Activated T-helper 1 cell treated with anti-CD3 and anti-CD28 coated beads, Interleukin-12 subunit alpha, Interleukin-12 subunit beta, Interleukin-2, Interleukin-4 antibody, amounts not matched to agents 30 ng/mL and 10 ng/mL and 1 ng/mL, durations not matched to agents 14 hours and 24 hours and 36 hours (primary cell): ENCODE measurements at places on chromosomes 12 and 14. TPM values are rescaled to one million over a fixed set of nuclear protein-coding genes. Genes with fewer than 3 reads are reported as not detected.

GRCh38 chr12:121861636-121862254 lies 3.1 kb upstream of the HPD start:
- no peak for DNase-seq
- H3K27me3 ChIP-seq, result peaks cover 1% of the 10 kb centered on the region

DNA sequence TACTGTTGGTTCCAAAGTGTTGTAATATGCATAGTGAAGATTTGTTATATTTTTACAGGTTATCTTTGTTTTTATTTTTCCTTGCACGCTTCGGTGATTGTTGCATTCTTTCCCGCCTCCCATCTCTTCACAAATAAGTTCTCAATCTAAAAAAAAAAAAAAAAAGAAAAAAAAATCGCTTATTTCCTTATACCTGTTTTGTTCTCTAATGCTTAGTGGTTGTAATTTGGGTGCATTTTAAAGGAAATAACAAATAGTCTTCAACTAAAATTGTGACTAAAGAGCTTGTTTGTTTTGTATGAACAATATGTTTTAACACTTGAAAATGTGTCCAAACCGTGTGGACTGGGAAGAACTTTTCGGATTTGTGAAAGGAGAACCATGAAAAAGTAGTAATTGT lies 1.5 kb downstream of the CAND1 start:
- H3K27ac ChIP-seq, result peak overlapping the region; percentile 90
- DNase-seq, result no peak
- peaks cover 54% of the 10 kb centered on the region for H3K4me1 ChIP-seq
- no peaks in the 10 kb centered on the region for H3K27me3 ChIP-seq
- peaks cover 17% of the 10 kb centered on the region for H3K36me3 ChIP-seq

DNA sequence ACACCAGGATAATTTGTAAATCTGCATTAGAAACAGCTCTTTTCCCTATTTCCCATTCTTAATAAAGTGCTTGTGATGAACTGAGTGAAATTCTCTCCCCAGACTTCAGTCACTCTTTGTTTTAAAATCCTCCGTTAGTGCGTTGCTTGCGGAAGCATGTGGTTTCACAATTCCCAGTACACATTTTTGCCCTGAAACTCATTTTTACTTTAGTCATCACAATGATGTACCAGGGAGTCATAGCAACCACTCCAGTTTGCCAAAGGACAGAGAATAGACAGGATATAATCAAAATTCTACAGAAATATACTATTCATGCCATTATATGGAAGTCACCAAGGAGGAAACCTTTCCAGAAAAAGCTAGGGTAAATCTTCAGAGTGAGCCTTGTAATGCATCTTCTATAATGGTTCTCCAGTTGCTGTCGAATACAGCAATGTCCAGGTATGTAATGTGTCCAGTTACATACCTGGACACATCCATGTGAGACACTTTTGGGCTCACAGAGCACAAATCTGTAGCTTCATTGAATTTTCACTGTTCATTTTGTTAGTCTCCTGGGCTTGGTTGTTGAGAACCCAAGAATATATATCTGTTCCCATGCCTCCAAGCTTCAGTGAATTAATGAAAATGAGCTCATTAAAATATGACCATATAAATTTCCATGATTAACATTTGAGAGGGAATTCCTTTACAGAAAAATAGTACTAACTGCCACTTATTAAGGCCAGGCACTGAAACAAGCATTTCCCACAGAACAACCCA lies 57.8 kb downstream of the GPR135 start:
- no peaks in the 10 kb centered on the region for H3K4me1 ChIP-seq
- DNase-seq, result no peak
- peaks cover 2% of the 10 kb centered on the region for H3K36me3 ChIP-seq
- H3K27me3 ChIP-seq, result peaks cover 2% of the 10 kb centered on the region
- H3K4me3 ChIP-seq, result no peak overlapping the region
- no peak overlapping the region for H3K27ac ChIP-seq

KRT2 gene
- total RNA-seq, result not detected in 2 replicates

SEC23A gene
- total RNA-seq, result 61.2 and 72.0 TPM in 2 replicates

MAX gene
- total RNA-seq, result 135 and 137 TPM in 2 replicates
